Left renal cortex interstitium (tissue), 4 donors: ENCODE measurements at places on chromosomes 1 and 21. TPM values are rescaled to one million over a fixed set of nuclear protein-coding genes. Genes with fewer than 3 reads are reported as not detected.

GRCh38 chr1:173114346-173114745, 63.6 kb upstream of the TNFSF18 start:
- no peak for DNase-seq

DNA sequence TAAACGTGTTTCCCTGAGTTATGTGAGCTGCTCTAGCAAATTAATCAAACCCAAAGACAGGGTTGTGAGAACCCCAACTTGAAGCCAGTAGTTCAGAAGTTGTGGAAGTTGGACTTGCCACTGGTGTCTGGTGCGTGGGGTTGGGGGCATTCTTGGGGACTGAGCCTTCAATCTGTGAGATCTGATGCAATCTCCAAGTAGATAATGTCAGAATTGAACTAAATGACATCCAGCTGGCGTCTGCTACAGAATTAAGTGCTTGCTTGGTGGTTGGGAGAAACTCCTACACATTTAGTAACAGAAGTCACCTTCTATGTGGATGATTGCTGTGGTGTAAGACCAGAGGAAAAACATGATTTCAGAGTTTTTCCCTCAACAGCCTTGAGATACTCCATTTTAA, 207.4 kb downstream of the FGGY start:
- DNase-seq: no peak

GRCh38 chr21:45454926-45455673, 50.1 kb downstream of the COL18A1 start:
- DNase-seq: no peak

- no peak for DNase-seq
Measured at GRCh38 chr21:39048064-39048463, 135.2 kb downstream of the PSMG1 start.

- DNase-seq: no peak
Measured at GRCh38 chr1:181080556-181080955, 7.9 kb upstream of the IER5 start.

GRCh38 chr1:112298558-112298957, 97.5 kb upstream of the CTTNBP2NL start:
- DNase-seq: no peak

DNA sequence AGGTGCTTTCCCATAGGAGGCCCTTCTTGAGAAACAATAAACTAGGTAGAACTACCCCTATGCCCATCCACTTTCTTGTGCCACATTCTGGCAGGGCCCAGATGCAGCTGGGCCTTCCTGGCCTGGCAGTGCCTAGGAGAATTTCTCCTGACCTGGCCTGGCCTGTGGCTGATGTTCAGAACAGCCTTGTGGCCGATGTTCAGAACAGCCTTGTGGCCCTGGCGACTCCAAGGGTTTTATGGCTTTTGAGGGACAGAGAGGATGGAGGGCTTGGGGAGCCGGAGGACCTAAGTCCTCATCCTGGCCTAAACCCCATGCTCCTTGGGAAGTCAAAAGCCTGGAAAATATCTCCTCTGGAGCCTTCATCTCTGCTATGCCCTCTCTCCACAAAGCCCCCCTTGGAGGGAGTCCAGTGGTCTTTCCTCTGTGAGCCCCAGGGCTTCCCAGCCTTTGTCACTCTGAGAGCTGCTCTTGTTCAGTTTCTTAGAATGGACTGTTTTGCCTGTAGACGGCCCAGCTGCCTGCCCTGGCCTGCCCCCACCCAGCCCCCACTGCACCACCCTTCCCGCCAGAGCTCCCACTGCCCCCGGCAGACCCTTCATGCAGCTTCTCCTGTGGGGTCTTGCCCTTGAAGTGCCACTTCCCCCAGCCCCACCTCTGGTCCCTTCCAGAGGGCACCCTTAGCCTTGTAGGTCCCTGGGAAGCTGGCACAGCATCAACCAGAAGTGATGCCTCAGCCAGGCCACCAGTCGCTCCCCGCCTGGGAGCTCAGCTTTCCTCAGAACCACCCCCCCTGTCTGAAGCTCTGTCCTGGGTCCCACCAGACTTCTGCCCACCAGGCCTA, 7.0 kb downstream of the GPR37L1 start:
- no peak for DNase-seq

- DNase-seq: no peak
Measured at GRCh38 chr1:220901881-220902280, 22.6 kb downstream of the HLX start.

- peak; percentile 72 for DNase-seq
Measured at GRCh38 chr1:174158767-174159251, 511 bp upstream of the RABGAP1L start.

GRCh38 chr1:18263547-18264120, 156.0 kb downstream of the IGSF21 start:
- DNase-seq: no peak

- no peak for DNase-seq
Measured at GRCh38 chr1:199411506-199411905, 616.0 kb upstream of the NR5A2 start.

DNA sequence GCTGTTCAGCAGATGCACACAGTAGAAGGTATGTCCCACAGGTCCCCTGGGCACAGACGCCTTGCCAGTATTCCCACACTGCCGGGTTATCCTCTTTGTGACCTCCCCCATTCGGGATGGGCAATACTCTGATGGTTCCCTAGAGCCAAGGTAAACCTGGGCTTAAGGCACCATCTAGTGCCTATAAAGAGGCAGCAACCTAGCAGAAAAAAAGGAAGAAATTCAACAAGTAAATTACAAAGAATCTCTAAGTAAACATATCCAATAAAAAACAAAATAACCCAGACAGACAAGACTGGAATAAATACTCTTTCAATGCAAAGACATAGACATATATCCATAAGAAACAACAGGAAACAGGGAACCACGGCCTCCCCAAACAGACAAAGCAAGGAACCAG, 39.4 kb downstream of the HSF2BP start:
- DNase-seq: no peak

DNA sequence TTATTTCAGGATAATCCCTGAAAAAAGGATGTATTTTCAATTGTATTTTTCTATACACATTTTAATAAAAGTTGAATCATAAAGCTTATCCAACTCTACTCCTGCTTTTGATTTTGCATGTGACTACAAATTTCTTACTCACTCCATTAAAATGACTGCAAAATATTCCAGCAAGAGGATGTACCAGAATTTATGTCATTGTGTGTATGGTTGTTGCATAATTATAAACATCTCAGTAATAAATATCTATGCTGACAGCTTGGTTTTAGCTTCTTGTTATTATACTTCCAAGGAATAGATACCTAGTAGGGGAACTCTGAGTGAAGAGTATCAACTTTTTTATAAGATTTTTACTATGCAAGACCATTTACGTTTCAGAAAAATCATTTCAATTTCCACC, 463.2 kb upstream of the RUNX1 start:
- DNase-seq: no peak

- DNase-seq: no peak
Measured at GRCh38 chr1:236821091-236821627, 26.1 kb downstream of the MTR start.

GRCh38 chr1:18495635-18496034, 14.9 kb downstream of the KLHDC7A start:
- DNase-seq: no peak

GRCh38 chr1:118396829-118397495, 211.9 kb upstream of the SPAG17 start:
- no peak for DNase-seq

DNA sequence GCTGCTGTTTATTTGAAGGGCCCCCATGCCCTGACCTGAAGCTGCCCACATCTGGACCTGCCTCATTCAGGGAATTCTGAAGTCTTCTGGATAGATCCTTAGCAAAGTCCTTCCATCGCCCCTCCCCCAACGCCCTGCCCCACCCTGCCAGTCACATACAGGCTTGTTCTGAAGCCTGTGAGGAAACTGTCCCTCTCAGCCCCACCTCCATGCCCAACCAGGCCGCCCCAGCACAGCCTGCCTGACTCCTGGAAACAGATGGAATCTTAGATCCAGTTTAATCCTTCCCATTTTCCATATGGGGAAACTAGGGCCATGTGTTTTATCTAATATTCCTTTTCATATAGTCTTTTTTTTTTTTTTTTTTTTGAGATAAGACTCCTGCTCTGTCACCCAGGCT, 44.5 kb upstream of the GPR37L1 start:
- no peak for DNase-seq

GRCh38 chr1:248277876-248278275, at the start of gene OR2T33:
Gene OR2T33 (minus strand): TSS chr1:248277976. CDS start chr1:248273814, 4,162 bp downstream.
- DNase-seq: no peak

DNA sequence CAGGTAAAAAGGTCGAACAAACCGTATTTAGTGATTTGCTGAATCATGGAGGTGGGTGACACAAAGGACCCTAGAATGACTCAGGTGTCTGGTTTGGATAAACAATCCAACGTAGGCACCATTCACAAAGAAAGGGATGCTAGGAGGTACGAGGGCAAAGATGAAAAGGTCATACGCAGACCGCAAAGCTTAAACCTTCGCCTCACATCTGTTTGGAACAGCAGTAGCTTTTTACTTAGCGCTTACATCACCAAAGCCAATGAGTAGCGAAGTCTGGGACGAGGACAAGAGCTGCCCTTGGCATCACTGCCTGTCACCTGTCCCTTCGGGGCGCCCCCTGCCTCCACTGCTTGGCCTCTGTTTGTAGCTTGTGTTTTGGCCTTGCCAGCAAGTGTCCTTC, 350.2 kb downstream of the SMYD3 start:
- DNase-seq: no peak

GRCh38 chr1:38990386-38990737, 714 bp upstream of the AKIRIN1 start:
- DNase-seq: no peak

GRCh38 chr1:234543442-234544086, 64.6 kb upstream of the TARBP1 start:
- no peak for DNase-seq

DNA sequence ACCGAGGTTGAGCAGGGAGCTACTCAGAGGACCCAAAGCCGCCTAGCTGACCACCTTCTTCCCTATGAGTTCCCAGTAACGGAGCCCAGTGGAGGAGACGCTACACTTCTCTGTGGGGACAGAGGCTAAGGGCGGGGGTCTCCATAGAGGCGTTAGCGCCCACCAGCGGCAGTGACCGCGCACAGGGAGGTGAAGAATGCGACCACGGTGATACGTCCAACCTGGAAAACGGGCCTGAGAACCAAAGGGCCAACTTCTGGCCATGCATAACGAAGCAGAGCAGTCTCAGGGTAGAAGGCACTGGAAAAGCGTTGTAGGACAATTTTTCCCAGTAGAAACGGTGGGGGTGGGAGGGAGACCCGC, 400 bp upstream of the COG2 start:
- DNase-seq: peak; percentile 52

GRCh38 chr1:167554028-167554779, 642 bp upstream of the CREG1 start:
- DNase-seq: no peak

GRCh38 chr1:61533546-61533945, 191.4 kb downstream of the TM2D1 start:
- DNase-seq: no peak

DNA sequence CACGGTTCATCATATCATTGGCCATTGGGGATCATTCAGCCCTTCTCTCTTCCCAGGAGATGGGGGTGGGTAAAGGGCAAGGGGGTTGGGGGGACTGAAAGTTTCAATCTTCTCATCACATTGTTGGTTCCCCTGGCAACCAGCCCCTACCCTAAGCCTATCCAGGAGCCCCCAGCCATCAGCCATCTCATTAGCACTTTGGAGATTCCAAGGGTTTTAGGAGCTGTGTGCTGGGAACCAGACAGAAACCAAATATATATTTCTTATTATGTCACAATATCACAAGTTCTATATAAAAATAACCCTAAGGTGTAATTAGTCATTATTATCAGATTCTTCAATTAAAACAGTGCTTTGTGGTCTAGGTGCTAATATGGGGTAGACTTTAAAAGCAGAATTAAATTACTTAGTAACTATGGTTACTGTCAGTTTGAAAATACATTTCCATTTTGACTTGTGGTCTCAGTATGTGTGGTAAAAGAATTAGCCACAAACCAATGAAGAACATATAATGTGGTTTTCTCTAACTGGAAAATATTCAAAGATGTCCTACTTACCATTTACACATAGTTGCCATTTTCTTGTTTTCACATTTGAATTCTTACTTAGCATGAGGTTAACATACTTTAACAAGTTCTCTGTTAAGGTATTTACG, 28.1 kb downstream of the IL23R start:
- DNase-seq: no peak

- DNase-seq: no peak
Measured at GRCh38 chr1:97770376-97770775, 150.5 kb downstream of the DPYD start.

- no peak for DNase-seq
Measured at GRCh38 chr1:25685938-25686665, 69.5 kb downstream of the MAN1C1 start.

- peak; percentile 64 for DNase-seq
Measured at GRCh38 chr1:2548068-2548589, 8.0 kb upstream of the TNFRSF14 start.

DNA sequence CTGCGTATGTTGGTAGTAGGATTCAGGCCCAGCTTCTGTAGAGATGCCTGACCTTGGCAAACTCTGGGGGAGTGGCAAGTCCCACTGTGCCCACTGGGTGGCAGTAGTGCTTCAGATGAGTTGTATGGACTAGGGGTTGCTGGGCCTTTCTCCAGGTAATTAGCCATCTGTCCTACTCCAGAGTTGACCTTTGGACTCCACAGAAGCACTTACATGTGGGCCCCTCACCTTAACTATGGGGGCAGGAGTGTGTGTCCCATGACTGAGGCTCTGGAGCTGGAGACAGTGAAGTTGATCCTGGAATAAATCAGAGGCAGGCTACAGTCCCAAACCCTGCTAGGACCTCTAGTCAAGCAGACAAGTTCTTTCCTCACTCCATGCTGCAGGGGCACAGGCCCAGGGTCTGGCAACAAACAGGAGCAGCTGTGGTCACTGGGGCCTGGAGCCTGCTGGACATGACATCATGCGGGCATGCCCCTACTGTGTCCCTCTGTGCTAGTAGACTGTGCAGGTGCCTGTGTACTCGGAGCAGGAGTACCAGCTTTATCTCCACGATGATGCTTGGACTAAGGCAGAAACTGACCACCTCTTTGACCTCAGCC, 4.6 kb downstream of the DMAP1 start:
- no peak for DNase-seq

- DNase-seq: no peak
Measured at GRCh38 chr1:20399606-20400180, 86.3 kb downstream of the CAMK2N1 start.

DNA sequence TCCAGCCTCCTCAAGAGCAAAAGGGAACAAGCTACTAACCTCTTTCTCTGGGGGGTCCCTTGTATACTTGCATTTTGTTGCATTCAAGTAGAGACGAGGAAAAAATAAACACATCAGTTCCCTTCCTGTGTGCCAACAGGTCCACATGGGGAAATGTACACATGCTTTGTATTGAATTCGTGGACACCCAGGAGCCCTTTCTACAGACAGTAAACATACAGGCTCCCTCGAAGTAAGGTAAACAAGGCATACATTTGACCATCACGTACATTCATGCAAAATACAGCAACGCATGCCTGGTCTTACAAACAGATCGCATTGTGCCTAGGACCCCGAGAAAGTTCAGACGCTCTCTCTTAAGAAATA, 1.1 kb downstream of the KCND3 start:
- no peak for DNase-seq

Gene USF1
- polyA plus RNA-seq: 55.6 TPM

Gene ACOT7
- 31.0 TPM for polyA plus RNA-seq

Gene KRTAP10-8
- polyA plus RNA-seq: not detected

Gene URB1
- 9.3 TPM for polyA plus RNA-seq

Gene MATN1
- 0.27 TPM for polyA plus RNA-seq

Gene ATP6V1G3
- 5.8 TPM for polyA plus RNA-seq

Gene PHACTR4
- polyA plus RNA-seq: 83.9 TPM

Gene RNF186
- 0.46 TPM for polyA plus RNA-seq

Gene VANGL1
- polyA plus RNA-seq: 13.8 TPM

Gene PRRX1
- polyA plus RNA-seq: 4.5 TPM

Gene HES2
- polyA plus RNA-seq: 0.51 TPM

Gene NBPF6
- not detected for polyA plus RNA-seq

Gene CLCA4
- polyA plus RNA-seq: not detected

Gene KPNA6
- polyA plus RNA-seq: 36.0 TPM

Gene COG2
- 37.3 TPM for polyA plus RNA-seq

Gene PRR9
- not detected for polyA plus RNA-seq
